ENCODE measurements at places on chromosomes 4 and X.
A peak's percentile ranks its signal among the peaks of the same experiment; 100 is the strongest.

GRCh38 chrX:115229337-115230003 is 4.4 kb downstream of the LRCH2 start:
- no peak for DNase-seq

DNA sequence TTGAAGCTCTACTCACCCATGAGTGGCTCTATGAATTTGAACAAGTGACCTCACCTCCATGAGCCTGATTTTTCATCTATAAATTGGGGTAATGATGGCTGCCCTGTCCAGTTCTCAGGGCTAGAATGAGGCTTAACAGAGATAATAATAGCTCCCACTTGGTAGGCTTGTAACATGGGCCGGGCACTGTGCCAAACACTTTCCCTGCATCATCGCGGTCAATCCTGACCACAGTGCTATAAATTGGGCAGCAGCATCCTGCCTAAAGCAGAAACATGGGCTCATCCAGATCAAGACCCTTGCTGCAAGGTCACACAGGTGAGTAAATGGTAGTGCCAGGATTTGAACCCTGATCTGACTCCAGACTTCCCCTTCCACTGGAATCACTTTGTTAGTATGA is 12.8 kb downstream of the APLN start:
- DNase-seq = no peak

GRCh38 chr4:67020438-67020797 is 524.9 kb downstream of the CENPC start:
- no peak for DNase-seq

GRCh38 chrX:103063918-103064434 is at the start of gene BEX1:
Gene BEX1 (minus strand): TSS chrX:103064171. CDS start chrX:103063274, 897 bp downstream.
- DNase-seq = peak; percentile 5

GRCh38 chr4:66097218-66097617 is 426.9 kb upstream of the EPHA5 start:
- DNase-seq = no peak

GRCh38 chr4:141763374-141763773 is 127.0 kb downstream of the IL15 start:
- no peak for DNase-seq

DNA sequence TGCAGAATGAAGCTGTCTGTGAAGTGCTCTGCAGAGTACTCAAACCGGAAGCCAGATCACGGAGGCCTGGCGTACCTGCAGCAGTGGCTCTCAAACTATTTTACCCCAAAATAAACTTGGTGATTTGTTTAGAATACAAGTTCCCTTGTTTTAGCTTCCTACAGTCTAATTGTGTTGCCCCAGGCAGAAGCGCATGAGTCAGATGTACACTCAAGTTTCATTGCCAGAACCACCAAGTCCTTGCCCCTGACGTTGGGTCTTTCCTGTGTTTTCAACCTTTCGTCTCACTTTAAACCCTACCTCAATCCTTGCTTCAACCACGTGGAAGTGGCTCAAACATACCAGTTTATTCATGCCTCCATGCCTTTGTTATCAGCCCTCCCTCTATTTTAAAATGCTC is 66.2 kb upstream of the SLC7A11 start:
- no peak for DNase-seq

- DNase-seq = no peak
Observed at GRCh38 chr4:54513204-54513603, 144.6 kb upstream of the KIT start.

GRCh38 chr4:1382776-1383727 is 23.2 kb downstream of the NKX1-1 start:
- no peak for DNase-seq

- DNase-seq = no peak
Observed at GRCh38 chrX:123685232-123685631, 47.6 kb downstream of the THOC2 start.

DNA sequence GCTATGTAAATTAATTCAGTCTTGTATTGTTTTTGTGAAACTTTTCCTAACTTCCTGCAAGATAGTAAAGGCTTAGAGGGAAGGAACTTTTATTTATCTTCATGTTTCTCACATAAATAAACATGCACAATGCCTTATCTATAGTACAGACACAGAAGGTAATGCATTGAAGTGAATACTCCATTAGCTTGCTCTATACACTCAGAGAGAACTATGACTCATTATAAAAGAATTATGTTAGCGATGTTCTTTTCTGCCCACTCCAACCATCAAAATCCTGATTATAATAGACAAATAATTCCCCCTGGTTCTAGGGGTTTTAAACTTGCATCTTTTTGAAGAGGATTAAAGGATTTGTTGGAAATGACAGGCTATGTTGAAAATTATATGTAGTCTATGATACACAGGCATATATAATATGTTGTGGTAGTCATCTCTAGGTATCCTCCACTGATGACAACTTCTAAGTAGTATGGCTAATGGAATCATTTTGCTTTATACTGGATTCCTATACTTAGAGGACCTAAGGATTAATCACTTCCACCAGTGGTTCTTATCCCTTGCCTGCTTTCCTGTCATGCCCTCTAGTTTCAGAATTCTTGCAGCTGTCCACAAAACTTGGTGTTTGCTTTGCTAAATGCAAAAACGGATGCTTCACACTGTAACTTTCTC is 115.7 kb downstream of the NDST4 start:
- no peak for DNase-seq

GRCh38 chr4:24730256-24731001 is 64.9 kb upstream of the SOD3 start:
- no peak for DNase-seq

DNA sequence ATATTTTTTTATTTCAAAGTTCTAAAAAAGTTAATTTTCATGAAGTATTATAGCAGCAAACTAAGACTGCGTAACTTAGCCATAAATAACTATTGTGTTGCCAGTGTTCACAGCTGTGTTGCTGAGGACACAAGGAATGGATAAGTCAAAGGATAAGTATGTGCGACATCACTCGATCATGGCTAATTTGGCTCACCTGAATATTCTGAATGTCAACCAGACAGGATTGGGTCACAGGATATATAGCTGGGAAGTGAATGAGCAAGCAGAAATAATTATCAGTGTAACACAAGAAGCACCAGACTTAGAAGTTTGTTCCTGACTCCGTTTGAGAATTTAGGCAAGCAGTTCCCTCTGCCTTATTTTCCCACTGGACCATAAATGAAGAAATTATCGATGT is 33.9 kb downstream of the PRDM8 start:
- DNase-seq = no peak

DNA sequence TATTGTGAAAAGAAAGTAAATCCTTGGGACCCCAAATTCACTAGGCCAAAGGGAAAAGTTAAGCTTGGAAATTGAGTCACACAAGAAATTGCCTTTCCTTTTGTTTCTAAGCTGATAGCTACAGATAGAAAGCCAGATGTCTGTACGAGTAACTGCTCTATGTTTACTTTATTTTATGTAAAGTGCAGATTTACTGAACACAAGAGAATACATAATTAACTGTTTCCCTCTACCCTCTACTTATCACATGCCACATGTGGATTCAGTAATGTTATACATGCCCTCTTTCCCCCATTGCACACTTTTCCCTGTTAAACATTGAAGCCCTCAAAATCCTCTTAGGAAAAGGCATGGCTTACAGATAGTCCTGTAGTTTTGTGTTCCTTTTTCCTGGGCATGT is 16.5 kb upstream of the TDO2 start:
- no peak for DNase-seq

DNA sequence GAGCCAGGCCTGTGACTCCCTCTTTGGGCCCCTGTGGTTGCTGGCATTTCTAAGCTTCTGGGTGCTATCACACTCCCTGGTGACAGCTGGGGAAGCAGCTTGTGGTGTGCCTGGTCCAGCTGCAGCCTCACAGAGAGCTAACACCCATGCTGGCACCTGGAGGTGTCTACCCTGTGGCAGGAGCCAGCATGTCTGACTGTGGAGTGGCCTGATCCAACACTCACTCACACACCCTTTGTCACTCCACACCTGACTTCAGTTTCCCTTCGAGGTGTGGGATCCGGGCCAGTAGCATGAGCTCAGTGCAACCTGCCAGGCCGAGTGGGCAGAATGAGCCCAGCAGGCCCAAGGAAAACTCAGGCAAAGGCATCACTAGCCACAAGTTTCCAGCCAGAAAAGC is 67.5 kb downstream of the TECRL start:
- no peak for DNase-seq

DNA sequence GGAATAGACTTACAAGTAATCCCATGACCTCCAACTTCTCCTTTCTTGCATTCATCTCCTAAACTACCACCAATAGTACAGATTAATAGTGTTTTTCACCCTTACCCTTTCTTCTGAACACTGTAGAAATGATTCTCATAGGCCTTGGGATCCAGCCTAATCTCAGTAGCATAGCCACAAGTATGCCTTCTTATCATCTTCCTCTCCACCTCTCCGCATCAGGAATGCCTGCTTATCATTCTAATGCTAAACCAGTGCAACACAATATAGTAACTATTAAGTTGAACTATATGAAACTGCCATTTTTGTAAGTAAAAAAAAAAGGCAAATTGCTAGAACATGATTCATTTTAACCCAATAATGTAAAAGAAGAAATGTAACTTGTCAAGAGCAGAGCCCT is 79.5 kb upstream of the IL2 start:
- DNase-seq = no peak

DNA sequence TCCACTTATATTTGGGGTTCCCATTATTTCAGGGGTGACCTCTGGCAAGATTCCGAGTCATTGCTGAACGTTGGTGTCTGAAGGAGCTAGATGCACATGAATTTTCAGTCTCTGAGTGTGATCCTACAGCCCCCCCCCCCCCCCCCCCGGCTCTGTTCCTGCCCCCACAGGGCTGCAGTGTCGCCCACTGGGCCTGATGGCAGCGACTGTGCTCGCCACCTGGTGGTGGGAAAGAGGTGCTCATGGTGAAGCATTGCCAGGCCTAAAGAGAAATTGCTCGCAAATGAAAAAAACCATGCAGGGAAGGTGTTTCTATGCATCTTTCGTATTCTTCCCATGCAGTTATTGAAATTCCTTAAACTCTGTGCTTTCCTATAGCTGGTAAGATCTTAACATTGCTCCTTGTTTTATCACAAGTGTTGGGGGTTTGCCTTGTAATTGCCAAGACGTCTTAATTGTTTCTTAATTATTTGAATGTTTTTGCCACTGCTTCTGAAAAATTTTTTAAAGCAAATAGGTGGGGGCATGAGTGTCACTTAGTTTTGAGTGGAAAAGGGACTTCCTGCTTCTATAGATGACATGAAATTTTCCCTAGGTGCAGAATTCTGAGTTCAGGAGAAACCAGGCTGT is 63.2 kb downstream of the CLDN22 start:
- DNase-seq = peak; percentile 44

- DNase-seq = no peak
Observed at GRCh38 chrX:130083656-130084382, 26.5 kb downstream of the ELF4 start.

- peak; percentile 8 for DNase-seq
Observed at GRCh38 chr4:158624889-158625478, 46.7 kb downstream of the C4orf46 start.

DNA sequence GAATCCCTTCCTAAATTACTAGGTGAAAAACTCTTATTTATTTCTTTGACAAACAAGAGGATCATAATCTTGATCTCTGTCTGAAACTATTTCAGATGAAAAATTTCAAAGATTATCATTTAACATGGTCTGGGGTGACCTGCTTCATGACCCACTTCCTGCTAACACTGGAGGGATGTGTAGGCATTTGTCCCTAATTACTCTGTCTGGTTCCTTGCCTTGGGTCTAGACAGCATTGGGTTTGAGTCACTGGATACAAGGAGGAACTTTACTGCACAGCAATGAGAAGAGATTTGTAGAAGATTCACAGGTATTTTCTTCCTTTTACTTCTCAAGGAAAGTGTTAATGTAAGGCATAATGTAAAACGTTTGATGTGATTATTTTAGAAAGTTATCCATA is 67.9 kb downstream of the LEF1 start:
- DNase-seq = no peak

- no peak for DNase-seq
Observed at GRCh38 chrX:11386001-11386523, 92.8 kb downstream of the AMELX start.

DNA sequence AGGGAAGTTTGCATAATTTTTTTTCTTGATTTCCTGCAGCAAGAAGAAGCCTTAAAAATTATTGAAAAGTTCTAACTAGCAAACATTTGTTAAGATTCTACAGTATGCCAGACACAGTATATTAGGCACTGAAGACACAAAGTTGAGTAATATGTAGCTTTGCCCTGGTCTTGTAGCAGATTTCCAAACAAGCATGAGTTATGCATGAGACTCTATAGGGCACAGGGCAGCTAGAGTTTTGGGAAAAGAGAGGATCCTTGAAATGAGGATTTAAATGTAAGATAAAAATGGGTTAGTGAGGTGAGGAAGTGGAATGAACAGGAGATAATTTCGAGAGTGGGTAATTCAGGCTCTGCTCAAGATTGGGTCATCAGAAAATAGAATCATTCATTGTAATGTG is 8.6 kb upstream of the GPRIN3 start:
- no peak for DNase-seq

DNA sequence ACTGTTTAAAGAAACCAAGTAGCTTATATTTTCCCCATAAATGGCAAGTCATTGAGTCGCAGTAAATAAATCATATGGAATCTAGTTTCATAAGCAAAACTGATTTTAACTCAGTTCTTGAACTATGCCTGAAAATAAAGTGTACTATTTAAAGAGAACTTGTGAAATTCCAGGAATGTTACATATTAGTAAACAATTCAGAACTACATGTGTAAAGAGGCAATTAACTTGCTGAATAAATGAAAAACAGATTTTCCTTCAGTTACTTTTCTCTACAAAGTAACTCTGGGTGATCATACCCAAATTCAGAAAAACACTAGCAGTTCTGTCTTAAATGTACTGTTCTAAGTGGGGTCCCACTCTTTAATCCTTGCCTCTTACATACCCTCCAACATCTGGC is 236.1 kb upstream of the EDNRA start:
- DNase-seq = no peak

DNA sequence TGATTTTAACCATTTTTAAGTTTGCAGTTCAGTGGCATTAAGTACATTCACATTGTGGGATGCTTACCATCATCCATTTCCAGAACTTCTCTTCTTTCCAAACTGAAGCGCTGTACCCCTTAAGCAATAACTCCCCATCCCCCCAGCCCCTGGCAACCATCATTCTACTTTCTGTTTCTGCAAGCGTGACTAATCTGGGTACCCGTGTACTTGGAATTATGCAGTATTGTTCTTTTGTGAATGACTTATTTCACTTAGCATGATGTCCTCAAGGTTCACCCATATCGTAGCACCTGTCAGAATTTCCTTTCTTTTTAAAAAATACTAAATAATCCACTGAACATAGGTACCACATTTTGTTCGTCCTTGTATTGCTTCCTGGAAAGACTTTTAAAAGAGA is 32.9 kb downstream of the USP9X start:
- DNase-seq = peak; percentile 45

GRCh38 chr4:174387143-174387542 is 103.4 kb downstream of the CEP44 start:
- no peak for DNase-seq

- DNase-seq = no peak
Observed at GRCh38 chr4:53234111-53234510, 131.8 kb downstream of the SCFD2 start.

Data from activated CD4-positive, alpha-beta T cell treated with anti-CD3 and anti-CD28 coated beads, Interleukin-2, amount 10 ng/mL, durations not matched to agents 7 days and 5 days (primary cell).